ENCODE measurements at places on chromosomes 2 and 18.

- DNase-seq = no peak
These were observed 115.1 kb upstream of the PELI1 start for GRCh38 chr2:64259312-64259711.

GRCh38 chr2:54899576-54900200 is 150.6 kb downstream of the RTN4 start:
- DNase-seq = no peak

GRCh38 chr18:21112543-21113105 is 1.0 kb upstream of the ROCK1 start:
- no peak for DNase-seq

- DNase-seq = no peak
These were observed 93.7 kb downstream of the MIB1 start for GRCh38 chr18:21834299-21834660.

DNA sequence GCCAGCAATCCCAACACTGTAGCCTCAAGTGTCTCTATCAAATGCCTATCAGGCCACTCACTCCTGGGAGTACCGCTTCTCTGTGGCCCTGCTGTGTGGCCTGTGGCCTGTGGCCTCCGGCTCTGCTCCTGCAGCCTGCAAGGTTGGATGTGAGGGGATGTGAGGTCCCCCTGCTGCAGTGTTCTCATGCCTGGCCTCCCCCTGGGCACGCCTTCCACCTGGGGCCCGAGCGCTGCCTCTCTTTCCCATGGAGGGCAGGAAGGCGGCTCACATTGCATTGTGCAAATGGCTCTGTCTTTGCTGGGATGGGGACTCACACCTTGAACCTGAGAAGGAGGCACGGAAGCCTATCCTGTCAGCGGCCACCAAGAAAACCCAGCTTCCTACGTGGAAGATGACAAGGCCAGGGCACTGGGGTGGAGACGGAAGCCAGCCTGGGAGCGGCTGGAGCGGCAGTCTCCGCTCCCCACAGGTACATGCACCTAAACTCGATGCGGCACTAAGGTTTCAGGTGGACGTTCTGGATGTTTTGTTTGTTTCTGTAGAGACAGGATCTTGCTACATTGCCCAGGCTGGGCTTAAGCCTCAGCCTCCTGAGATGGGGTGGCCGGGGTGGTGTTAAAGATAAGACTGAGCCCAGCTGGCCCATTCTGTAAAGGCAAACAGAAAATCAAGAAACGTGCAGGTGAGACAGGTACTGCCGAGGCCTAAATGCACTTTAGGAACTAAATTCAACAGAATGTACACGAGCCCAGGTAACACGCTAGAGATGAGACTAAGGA is 140.1 kb downstream of the HDAC4 start:
- no peak for DNase-seq

Data from activated naive CD4-positive, alpha-beta T cell (primary cell).